Smooth muscle cell of the pulmonary artery (primary cell): ENCODE measurements at places on chromosomes 13 and 19. TPM values are rescaled to one million over a fixed set of nuclear protein-coding genes. Genes with fewer than 3 reads are reported as not detected.

LILRA1 gene
- not detected in 2 replicates for total RNA-seq

KLHL1 gene
- total RNA-seq: not detected in 2 replicates

ZNF780A gene
- 14.1 and 15.1 TPM in 2 replicates for total RNA-seq

UBXN6 gene
- 88.3 and 94.6 TPM in 2 replicates for total RNA-seq

FAM216B gene
- total RNA-seq: not detected in 2 replicates

ZNF345 gene
- total RNA-seq: 1.8 and 2.3 TPM in 2 replicates

KLF12 gene
- total RNA-seq: 12.3 and 25.4 TPM in 2 replicates

NCAN gene
- under 0.01 TPM in 1 of 2 replicates, not detected in the other for total RNA-seq

BEST2 gene
- not detected in 2 replicates for total RNA-seq

ZNF541 gene
- total RNA-seq: 0.07 and 0.17 TPM in 2 replicates

MAST3 gene
- total RNA-seq: 8.4 and 8.5 TPM in 2 replicates

EFNB2 gene
- 6.4 and 7.4 TPM in 2 replicates for total RNA-seq
